ENCODE measurements at places on chromosomes 2 and 18.

DNA sequence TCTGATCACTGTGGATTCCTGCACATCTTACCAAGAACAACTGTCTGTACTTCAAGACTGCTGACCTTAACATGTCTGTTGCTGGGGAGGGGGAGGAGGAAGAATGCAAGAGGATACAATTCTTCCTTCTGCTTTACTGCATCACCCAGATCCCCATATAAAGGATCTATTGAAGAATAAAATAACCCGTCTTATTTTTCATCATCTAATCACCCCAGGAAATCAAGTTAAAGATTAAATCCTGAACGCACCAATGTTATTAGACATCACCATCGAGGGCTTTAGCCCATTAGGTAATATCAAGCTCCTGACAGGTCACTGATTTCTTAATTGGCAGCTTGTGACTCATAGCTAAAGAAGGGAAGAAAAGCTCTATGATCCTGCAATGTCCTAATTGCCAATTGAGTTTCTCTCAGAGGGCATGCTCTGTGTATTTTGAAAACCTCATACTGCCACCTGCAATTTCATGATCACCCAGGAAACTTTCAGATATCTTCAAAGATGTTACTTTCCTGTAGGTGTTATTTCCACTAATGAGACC, 75.4 kb upstream of the KCNE4 start:
- no peak for DNase-seq

DNA sequence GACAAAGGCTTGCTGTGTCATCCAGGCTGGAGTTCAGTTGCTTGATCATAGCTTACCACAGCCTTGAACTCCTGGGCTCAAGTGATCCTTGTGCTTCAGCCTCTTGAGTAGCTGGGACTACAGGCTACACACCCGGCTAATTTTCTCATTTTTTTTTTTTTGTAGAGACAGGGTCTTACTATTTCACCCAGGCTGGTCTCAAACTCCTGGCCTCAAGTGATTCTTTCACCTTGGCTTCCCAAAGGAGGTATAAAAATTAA, 178.0 kb downstream of the MTCL1 start:
- DNase-seq, result no peak

- DNase-seq, result no peak
These were observed 90.5 kb downstream of the TMEM17 start for GRCh38 chr2:62415518-62415917.

DNA sequence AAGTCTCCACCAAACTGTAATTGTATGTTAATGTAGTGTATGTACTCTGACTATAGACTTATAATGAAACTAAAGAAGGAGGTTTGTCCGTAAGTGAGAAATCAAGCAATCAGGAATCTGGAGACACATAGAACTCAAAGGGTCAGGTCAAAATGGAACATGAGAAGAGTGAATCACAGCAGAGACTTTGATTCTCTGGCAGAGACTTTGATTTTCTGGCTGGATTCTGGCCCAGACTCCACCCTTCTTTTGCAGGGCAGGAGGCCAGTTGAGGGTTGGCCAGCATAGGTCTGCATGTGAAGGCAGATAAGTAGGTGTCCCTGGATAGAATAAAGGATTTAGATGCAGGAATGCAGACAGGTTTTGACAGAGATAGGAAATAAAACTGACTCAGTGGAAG, 11.0 kb upstream of the NCKAP5 start:
- DNase-seq, result no peak

- DNase-seq, result no peak
These were observed 6.8 kb downstream of the TFPI start for GRCh38 chr2:187547353-187547979.

DNA sequence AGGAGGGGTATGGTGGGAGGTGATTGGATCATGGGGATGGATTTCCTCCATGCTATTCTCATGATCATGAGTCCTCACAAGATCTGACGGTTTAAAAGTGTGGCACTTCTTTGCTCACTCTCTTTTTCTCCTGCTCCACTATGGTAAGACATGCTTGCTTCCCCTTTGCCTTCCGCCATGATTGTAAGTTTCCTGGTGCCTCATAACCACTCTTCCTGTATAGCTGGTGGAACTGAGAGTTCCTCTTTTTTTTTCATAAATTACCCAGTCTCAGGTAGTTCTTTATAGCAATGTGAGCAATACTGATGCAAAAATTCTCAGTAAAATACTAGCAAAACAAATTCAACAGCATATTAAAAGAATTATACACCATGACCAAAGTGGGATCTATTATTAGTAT, 728.5 kb upstream of the SLC8A1 start:
- DNase-seq, result no peak

GRCh38 chr2:239361311-239361642, 39.5 kb downstream of the HDAC4 start:
- DNase-seq, result no peak

DNA sequence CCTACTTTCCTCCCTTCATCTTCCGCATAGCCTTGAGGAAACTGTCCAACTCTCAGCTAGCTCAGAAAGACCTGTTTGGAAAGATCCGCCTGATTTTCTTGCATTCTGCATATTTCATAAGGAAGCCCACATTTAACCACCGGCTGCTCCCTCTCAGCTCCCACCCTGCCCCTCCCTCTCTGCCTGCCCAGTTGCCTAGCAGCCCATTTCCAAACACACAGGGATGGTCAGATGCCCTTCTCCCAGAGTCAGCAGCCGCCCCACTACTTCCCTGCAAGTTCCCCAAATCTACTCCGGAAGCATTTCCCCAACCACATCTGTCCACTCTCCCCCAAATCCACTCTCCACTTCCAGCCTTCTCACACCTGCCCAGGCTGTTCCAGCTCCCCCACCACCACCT, 96.0 kb downstream of the TNS1 start:
- no peak for DNase-seq

- DNase-seq, result no peak
These were observed 16.3 kb upstream of the GPR17 start for GRCh38 chr2:127629637-127630036.

Measured in NCI-H1417 treated with DMSO at 0.1 percent for 48 hours (cell line).